ENCODE measurements at places on chromosomes 1 and 21.
A peak's percentile ranks its signal among the peaks of the same experiment; 100 is the strongest.

DNA sequence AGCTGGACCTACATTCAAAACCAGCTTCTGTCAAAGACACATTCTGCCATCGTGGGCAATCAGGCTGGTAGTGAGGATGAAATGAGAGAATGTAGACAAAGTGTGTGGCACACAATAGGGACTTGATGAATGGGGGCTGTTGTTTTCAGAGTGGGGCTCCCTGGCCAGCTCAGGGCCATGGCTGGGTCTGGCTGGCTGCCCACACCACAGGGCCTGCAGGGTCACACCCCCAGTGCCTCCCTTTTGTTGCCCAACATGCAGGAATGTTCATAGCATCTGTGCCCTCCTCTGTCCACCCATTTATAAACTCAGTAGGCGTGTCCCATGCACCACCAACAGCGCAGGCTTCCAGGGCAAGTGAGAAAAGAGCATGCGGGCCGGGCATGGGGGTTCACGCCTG lies 20.8 kb upstream of the ECE1 start:
- no peak for DNase-seq

DNA sequence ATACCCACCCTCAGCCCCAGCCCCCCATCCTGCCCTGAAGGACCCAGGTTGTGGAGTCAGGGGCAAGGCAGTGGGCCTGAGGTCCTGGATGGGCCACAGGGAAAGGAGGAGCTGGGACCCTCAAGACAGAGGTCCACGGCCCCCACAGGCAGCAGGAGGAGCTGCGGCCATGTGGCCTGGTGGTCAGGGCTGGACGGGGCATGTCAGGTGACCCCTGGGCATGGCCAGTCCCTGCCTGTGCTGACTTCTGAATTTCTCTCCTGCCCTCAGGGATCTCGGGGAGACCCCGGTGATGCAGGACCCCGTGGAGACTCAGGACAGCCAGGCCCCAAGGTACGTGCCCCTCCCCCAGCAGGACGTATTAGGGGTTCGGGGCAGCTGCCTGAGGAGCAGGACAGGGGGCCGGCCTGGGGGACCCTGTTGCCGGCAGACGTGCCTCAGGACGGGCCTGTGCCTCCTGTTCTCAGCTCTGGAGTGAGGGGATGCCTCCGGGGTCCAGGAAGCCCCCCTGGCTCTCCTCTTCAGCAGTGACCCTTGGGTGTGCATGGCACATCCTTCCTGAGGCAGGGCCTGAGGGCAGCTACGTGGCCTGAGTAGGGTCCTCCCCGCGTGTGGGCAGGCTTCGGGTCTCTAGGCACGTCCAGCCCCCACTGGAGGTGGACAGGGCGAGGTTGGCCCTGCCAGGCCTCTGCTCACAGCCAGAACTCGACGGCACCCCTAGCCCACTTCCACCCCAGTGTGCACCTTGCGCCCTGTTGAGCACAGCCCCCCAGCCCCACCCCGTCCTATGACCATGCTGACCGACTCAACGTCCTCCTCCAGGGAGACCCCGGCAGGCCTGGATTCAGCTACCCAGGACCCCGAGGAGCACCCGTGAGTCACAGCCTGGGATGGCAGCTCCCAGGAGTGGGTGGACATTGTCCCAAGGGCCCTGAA lies 23.6 kb downstream of the COL6A2 start:
- no peak for DNase-seq

- no peak for DNase-seq
Observed at GRCh38 chr1:27166351-27166802, 11.5 kb upstream of the SLC9A1 start.

DNA sequence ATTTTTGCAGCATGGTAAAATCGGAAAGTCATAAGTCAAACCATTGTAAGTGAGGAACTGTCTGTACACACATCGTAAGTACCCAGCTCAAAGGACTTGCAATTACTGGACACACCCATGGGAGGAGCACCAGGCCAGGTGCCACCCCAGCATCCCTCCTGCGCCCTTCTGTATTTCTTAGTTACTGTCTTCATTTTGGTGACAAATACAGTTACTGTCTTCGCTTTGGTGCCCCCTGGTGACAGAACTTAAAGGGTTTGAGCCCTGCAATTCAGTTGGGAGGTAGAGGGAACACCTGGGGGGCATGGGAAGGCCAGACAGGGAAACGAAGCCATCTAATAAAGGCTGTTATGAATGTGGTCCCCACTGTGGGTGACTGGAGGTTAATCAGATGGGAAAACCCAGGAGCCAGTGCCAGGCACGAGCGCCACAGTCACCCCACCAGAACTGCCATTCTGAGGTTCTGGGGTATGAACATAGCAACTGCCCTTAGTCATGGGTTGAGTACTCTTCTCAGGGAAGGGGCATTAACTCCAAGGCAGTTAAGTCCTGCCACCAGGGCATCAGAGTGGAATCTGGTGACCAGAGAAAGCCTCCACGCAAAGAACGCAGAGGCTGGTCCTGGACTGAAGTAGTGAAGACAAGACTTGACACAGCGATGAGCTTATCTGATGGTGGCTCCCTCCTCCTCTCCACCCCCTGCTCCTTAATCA lies 612.9 kb downstream of the PTPRU start:
- DNase-seq, result no peak

- no peak for DNase-seq
Observed at GRCh38 chr1:110482662-110483307, 31.8 kb downstream of the PROK1 start.

GRCh38 chr1:47333922-47334764 lies 553 bp downstream of the CMPK1 start:
- DNase-seq, result peak; percentile 57

DNA sequence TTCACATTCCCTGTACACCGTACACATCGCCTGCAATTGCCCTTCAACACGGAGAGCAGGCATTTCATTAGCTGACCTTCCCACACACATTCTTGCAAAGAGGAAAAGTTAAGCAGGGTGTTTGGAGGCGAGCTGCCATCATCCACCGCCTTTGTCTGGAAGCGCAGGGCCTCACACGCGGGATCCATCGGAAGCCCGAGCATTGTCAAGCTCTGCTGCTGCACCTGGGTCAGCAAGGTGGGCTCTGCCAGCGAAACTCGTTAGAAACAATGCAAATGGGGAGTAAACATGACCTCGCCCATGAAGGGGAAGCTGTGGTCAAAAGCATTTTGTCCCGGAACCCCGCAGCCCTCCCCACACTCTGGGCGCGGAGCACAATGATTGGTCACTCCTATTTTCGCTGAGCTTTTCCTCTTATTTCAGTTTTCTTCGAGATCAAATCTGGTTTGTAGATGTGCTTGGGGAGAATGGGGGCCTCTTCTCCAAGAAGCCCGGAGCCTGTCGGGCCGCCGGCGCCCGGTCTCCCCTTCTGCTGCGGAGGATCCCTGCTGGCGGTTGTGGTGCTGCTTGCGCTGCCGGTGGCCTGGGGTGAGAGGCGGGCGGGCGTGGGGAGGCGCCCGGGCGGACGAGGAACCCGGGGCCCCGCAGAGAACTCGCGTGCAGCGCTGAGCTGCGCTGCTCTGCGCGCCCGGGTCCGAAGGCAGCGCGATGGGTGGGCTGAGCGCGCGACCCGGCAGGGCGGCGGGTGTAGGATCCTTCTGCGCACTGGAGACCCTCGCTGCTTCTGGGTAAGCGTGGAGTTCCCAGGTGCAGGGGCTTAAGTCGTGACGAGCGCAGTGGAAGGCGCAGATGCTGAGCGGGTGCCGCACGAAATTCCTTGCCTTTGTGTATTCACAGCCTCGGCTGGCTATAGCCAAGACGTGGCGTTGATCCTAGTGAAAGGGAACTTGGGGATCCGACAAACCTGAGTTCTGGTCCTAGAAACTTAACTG lies at the start of gene CR1:
TSS of gene CR1 (plus strand) at position 357 of the 992 bp plus-strand sequence. CDS start at position 468, 111 bp downstream.
- no peak for DNase-seq

DNA sequence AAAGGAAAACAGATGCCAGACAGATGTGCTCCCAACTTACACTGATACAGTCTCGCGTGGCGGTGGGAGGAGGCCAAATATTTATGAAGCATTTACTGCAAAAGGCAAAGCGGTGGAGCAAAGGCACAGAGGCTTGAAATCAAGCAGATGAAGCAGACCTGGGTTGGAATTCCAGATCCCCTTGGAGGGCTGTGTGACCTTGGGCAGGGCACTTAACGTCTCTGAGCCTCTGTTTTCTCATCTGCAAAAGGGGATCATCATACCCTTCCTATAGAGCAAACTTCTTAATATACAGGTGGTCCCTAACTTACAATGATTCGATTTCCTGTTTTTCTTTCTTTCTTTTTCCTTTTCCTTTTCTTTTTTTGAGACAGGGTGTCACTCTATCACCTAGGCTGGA lies 54.1 kb downstream of the IGSF21 start:
- no peak for DNase-seq
